NCI-H1417 treated with DMSO at 0.1 percent for 48 hours (cell line): ENCODE measurements at places on chromosomes 3 and 15.

DNA sequence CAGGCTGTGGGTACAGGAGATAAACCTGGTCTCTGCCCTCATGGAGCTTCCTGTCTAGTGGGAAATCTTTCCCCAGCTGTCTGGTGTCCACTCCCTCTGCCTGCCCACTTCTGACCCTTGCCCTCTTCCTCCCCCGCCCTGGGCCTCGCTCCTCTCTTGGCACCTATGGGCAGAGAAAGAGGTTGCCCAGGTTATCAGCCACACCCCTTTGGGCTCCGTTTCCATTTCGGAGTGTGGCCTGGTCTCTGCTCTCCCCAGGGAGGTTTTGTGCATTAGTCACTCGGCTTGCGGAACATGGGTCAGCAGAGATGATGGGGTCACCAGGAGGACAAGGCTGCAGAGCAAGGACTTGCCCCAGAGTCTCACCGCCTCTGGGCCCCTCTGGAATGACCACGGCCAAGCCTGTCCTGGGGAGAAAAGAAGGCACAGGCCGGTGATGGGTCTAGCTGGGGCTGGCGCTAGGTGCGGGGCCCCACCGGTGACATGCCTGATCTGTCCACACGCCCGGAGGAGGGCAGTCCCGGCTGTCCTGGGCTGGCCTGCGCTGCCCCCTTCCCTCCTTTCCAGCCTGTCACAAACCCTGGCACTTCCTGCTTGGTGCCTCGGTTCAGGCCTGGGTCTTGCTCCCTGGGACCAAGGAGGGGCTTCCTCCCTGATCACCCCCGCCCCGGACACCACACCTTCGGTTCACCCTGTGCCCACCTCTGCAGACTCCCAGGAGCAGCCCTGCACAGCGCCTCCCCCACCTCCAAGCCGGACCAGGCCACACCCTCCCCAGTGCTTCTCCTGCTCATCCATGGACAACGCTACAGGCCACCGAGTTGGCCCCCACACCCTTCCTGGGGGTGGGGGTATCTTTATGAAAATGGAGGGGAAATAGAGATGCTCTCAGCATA lies 35.6 kb upstream of the MUC4 start:
- no peak for DNase-seq

DNA sequence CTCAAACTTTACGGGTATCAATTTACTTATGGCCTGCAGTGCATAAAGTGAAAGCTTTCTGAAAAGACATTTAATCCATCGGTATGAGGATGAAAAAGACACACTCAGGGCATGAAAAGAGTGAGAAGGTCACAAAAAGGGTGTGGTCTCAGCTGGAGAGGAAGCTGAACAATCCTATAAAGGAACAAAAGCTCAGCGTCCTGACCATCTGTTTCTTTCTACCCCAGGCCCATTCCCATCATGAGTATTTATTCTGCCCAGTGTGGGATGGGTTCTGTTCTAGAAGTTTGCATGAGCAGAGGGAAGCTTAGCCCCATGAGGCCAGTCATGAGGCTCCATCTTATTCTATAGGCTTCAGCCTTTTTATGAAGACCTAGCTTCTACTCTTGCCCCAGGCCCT lies 144.6 kb downstream of the LPP start:
- no peak for DNase-seq

- DNase-seq = no peak
Measured at GRCh38 chr3:105246536-105246935, 120.2 kb upstream of the ALCAM start.

- DNase-seq = no peak
Measured at GRCh38 chr3:185939721-185940120, 1.9 kb upstream of the TRA2B start.

DNA sequence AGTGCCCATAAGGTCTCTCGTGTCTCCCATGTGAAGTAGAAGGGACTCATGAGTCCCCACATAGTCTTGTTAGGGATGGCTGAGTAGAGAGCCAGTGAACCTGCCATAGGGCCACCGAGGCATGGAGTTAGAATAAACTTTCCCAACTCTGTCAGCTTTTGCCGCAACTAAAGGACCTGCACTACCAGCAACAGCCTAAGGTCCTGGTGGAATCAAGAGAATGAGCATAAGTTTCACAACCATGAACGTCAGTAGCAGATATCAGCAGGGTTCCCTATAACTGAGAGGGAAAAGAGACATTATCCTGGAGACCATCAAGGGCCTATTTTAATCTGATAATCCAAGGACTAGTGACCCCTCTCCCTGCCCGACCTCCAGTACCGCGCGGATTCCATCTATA lies 60.3 kb upstream of the FNDC3B start:
- DNase-seq = no peak

DNA sequence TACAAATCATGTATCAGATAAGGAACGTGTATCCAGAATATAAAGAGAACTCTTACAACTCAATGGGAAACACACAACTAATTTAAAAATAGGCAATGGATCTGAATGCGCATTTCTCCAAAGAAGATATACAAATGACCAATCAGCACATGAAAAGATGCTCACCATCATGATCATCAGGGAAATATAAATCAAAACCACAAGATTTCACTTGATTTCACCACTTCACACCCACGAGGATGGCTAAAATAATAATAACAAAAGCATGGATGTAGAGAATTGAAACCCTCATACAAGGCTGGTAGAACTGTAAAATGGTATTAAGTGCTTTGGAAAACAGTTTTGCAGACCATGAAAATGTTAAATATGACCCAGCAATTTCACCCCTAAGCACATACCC lies 26.7 kb upstream of the SLC12A8 start:
- no peak for DNase-seq

DNA sequence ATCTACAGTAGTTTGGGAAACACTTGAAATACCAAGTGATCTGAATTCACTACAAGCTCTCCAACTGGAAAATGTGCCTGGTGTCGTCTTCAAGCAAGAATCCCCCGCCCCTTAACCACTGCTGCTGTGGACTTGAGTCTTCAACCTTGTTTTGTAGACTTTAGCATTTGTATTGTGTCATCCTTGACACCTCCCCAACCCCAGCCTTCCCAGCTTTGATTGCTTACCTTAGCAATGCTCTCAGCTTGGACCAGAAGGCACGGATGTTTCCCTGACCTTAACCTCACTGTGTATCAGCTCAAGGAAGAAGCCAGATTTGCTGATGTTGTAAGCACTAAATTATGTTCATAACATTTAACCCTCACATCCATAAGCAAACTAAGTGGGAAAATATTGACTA lies 146.4 kb downstream of the IGF1R start:
- DNase-seq = no peak

- no peak for DNase-seq
Measured at GRCh38 chr3:42755681-42756578, 17.1 kb downstream of the CCDC13 start.

DNA sequence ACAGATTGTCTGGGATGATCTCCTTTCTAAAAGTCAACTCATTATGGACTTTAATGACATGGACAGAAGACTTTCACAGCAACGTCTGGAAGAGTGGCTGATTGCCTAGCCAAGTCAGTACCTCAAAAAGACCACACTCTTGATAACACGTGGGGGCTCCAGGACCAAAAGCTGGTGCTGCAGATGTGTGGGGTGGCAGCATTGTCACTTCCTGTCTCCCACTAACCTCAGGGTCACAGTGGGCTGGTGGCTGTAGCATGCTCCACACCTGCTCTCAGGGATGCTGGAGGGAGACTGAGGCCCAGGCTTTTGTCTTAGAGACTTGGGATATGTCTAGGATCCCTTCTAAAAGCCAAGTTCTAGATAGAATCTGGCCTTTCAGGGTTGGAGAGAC lies 118.1 kb downstream of the APBA2 start:
- no peak for DNase-seq

DNA sequence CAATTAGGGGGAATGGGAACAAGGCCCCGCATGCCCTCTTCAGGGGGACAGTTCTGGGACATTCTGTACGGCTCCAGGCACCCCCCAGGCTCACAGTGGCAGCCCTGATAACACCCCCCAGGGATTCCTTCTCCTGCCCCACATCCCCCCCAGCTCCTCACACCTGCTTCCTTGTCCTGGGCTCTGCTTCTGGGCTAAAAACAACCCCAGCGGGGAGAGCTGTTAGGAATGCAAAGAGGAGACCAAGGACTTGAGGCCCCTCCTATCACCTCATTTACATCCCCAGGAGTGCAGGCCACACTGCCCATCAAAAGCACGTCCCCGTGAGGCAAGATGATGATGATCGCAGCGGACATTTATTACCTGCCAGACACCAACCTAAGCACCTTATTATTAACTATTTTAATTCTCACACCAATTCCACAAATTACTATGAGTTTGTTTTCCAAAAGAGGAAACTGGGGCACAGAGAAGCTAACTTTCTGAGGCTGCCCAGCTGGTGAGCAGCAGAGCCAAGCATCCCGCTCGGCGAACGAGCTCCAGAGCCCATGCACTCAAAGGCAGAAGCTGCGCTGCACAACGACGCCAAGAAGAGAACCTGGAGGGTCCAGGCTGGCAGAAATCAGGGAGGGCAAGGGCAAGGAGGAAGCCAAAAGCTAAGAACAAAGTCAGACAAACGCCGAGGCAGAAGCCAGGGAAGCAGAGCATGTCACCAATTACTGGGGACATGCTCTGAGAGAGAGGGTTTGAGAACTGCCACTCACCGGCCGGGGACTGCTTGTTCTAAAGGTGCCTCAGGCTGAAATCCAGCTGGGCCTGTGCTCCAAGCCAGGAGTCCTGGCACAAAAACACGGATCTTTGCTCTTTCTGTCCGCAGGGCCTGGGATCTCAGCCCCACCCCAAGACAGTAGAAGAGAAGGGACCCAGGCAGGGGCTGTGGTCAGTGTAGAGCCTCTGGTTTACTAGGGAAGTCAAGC lies 76.2 kb upstream of the NSMCE3 start:
- no peak for DNase-seq

DNA sequence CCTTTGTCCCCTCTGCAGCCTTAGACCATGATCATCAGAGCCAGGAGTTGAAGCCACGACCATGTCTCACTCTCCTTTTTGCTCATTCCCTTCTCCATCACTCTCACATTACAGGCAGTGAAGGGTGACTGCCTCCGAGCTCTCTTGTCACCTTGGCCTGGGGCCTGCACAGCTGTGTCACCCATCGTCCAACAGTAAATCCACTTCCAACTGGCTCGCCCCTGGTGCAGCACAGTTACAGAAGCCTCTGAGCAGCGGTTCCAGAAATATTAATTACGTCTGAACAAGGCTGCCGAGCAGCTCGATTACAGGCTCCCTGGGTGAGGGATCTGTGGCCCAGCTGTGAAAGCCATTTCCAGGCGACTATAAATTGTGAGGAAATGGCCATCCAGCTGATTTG lies 528.2 kb downstream of the NR2F2 start:
- DNase-seq = no peak

- DNase-seq = no peak
Measured at GRCh38 chr3:119184796-119185570, 11.6 kb downstream of the UPK1B start.

DNA sequence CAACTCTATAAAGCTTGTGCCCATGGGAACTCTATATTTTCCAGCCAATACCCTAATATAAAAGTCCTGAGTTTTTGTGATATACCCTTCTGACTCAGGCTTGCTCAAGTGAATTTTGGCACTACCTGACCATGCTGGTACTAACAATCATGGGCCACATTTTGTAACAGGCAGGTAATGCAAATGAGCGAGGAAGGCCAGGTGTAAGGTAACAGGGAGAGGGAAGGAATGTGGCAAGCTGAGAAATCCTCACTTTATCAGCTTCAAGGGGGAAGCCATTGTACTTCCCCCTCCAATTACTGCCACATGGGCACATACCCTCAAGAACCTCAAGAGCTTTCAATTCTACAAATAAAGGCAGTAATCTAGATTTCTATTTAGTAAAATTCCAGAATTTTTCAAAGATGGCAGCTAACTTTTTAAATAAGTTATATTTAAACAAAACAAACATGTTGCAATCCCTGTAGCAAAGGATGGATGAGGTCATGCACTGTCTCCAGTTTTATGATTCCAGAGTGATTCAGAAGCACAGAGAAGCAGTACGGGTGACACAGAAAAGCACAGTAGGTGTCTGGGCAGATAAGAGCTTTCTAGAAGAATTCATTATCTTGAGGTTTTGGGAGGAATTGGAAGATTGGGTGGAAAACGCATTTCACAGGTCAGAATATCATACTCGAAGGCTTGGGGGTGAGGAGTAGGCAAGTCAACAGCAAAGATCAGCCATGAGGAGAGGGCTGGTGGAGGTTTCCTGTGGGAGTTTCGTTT lies 87.6 kb downstream of the FOXP1 start:
- DNase-seq = no peak

- no peak for DNase-seq
Measured at GRCh38 chr3:85258326-85258725, 299.5 kb downstream of the CADM2 start.

DNA sequence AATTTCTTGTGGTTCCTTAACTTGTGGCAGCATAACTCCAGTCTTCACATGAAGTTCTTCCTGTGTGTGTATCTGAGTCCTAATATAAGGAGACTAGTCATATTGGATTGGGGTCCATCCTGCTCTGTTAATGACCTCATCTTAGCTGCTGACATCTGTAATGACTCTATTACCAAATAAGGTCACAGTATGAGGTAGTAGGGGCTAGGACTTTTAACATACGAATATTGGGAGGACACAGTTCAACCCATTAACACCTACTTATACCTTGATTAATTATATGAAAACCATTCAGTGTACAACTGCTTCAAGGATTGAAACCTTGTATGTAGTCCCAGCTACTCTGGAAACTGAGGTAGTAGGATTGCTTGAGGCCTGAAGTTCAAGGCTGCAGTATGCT lies 43.9 kb downstream of the OIP5 start:
- DNase-seq = no peak

DNA sequence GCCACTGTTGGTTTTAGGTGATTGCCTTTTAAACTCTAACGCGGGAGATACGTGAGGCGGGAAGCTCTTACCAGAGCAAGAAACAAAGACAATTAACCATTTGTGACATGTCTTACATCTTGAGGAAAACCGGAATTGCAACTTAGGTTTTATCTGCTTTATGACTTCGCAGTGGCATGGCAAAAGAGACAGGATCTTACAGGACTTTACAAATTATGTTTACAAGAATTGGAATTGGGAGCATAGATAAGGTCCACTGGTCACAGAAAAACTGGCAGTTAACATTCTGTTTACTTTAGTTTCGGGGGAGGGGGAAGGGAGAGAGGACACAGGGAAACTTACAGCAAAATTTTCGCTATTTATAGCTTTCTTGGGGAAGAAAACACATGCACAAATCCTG lies 1119.6 kb downstream of the ZPLD1 start:
- DNase-seq = no peak

DNA sequence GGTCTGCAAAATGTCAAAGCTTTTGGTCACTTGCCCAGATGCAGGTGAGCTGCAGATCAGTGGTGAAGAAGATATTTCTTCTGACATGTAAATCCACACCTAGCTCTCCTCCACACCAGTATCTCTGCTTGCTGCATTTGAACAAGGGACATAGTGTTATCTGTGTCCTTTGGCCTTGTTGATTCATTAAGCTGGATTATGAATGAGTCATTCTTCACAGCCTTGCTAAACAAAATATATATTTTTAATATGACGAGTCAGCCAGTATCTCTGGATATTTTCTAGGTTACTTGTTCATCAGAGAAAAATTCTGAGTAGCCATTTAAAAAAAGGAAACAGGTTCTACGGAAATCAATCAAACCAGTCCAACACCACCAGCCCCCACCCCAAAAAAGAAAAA lies 190.6 kb upstream of the ADAMTS9 start:
- no peak for DNase-seq

- DNase-seq = no peak
Measured at GRCh38 chr3:27756877-27757276, 34.8 kb upstream of the EOMES start.

- DNase-seq = no peak
Measured at GRCh38 chr3:5428607-5429516, 241.4 kb downstream of the EDEM1 start.

- no peak for DNase-seq
Measured at GRCh38 chr3:133547432-133548041, 25.9 kb upstream of the CDV3 start.
